ENCODE measurements at places on chromosomes 4 and X.

DNA sequence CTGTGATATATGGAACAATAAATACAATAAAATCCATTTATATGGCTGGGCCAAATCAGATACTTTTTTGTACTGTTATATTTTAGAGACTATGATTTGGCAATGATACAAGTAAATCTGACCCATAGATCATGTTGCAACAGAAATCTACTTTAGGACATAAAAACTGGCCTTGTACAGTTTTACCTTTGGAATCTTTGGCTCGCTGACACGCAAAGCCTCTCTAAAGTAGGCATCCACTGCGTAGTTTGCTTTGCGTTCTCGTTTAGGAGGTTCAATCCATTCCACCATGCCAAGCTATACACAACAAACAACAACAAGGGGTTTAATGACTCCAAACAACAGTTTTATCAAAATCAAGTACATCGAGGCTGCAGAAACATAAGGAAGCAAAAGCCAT lies 42.4 kb downstream of the SMARCA1 start:
- DNase-seq, result no peak

- no peak for DNase-seq
These were observed 78.8 kb downstream of the NHS start for GRCh38 chrX:17453788-17454187.

DNA sequence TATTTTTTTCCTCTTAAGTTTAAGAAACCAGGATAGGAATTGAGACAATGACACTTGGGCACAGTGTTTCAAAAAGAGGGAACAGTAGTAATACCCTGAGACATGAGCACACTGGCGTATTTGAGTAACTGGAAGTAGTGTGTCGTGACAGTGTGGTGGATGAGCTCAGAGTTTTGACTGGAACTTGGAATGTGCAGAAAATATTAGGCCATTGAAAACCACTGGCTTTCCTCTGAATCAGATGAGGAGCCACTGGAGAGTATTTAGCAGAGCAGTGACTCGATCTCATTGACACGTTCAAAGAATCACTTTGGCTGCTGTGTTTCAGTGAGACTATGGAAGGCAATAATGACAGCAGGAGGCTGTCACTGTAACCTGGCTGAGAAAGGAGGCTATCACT lies 1531.2 kb downstream of the STIM2 start:
- no peak for DNase-seq

- DNase-seq, result no peak
These were observed 73.0 kb downstream of the TMEM165 start for GRCh38 chr4:55468724-55469123.

DNA sequence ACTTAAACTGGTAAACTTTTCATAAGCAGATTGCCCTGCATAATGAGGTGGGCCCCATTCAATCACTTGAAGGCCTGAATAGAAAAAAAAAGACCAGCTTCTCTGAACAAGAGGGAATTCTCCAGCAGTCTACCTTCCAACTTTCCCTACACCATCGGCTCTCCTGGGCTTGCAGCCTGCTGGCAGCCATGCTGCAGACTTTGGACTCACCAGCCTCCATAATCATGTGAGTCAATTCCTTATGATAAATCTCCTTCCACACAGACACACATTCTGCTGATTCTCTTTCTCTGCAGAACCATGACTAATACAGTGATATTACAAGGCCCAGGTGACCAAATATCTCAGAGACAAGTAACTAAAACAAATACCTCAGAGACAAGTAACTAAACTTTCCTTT lies 113.8 kb upstream of the WDR17 start:
- no peak for DNase-seq

- no peak for DNase-seq
These were observed 70.0 kb upstream of the FAM241A start for GRCh38 chr4:112075129-112075753.

GRCh38 chr4:187396106-187396505 lies 599.5 kb upstream of the ZFP42 start:
- no peak for DNase-seq

GRCh38 chr4:53141308-53141707 lies 224.6 kb downstream of the SCFD2 start:
- no peak for DNase-seq

DNA sequence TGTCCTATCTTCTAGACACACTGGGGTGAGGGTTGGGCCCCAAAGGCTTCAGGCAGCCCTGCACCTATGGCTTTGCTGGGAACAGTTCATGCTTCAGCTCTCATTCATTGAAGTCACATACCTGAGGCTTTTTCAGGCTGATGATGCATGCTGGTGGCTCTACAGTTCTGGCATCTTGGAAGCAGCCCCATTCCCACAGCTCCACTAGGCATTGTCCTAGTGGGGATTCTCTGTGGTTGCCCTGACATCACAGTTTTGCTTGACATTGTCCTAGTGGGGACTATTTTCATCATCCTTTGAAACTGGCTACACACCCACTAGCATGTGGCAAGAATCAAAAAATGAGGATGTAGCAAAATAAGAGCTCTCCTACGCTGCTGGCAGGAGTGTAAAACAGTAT lies 37.7 kb upstream of the C4orf17 start:
- DNase-seq, result no peak

GRCh38 chrX:626745-627509 lies 3.7 kb upstream of the SHOX start:
- no peak for DNase-seq

DNA sequence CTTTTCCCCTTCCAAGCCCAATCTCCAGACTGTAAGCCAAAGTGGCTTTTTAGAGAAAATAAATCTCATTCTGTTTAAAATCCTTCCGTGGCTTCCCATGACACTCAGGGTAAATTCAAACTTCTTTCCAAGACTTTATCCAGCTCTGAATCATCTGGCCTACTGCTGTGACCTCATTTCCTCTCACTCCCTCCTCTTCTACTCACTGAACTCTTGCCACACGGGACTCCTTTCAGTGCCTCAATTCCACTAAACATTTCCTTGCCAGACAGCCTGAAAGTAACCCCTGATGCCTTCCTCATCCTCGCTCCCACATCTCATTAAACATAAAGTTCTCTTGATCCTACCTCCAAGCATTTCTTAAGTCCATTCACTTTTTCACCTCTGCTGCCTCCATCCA lies 27.8 kb upstream of the RNF128 start:
- DNase-seq, result no peak

GRCh38 chr4:138404801-138405200 lies 162.7 kb upstream of the SLC7A11 start:
- DNase-seq, result no peak

DNA sequence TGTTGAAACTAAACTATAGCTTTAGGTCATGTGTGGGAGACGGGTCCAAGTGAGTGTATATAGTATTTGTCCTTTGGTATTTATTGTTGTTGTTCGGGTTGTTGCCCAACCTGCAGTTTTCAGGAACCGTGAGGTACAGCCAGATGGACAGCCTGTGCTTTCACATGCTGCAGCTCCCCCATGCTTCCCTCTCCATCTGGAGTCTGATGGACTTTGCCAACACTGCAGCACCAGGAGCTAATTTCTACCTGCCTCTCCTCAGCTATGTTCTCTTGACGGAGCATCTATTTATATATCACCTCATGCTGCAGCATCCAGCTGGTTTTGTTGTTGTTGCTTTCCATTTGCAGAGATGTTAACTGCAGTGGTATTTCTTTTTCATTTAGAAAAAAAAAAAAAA lies 80.1 kb downstream of the TLL1 start:
- no peak for DNase-seq

- DNase-seq, result no peak
These were observed 137.7 kb upstream of the TENT5D start for GRCh38 chrX:80282535-80282934.

- no peak for DNase-seq
These were observed 83.4 kb upstream of the BMP2K start for GRCh38 chr4:78692822-78693170.

- DNase-seq, result no peak
These were observed 246.6 kb upstream of the AADAT start for GRCh38 chr4:170336238-170336775.

DNA sequence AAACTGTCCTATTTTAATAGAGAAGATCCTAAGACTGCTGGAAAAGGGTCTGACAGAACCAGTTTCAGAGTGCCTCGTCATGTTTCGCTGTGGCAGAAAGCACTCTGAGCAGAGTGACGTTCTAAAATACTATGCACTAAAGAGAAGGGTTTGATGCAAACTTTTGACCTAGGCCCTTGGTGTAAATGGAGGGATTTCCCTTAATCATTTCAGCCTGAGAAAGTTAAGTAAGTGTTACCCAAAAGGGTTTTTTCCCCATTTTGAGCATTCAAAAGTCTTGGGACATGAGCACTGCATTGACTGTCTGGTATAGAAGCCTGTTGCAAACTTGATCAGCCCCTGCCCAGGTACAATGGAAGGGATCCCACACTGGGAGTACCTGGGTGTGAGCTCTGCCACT lies 157.5 kb upstream of the ATOH1 start:
- no peak for DNase-seq

- no peak for DNase-seq
These were observed 248.0 kb downstream of the GALNTL6 start for GRCh38 chr4:172061204-172061603.

DNA sequence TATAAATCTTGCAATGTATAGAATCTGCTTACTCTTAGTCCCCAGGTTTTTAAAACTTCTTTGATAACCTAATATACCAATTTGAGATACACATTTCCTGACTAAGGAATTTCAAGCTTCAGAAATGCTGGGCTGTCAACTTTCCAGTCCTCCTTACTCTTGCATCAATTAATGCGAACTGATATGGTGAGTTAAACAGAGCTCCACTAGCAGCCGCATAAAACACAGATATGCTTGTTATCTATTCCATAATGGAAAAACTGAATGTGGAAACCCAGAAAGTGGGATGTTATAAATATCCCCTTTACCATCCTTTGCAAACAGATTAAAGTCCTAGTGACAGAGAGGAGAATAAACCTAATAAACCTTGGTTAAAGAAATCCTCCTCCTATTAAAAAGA lies 1913.7 kb downstream of the STIM2 start:
- DNase-seq, result no peak

GRCh38 chrX:57104406-57104805 lies 16.9 kb downstream of the SPIN2B start:
- DNase-seq, result no peak

DNA sequence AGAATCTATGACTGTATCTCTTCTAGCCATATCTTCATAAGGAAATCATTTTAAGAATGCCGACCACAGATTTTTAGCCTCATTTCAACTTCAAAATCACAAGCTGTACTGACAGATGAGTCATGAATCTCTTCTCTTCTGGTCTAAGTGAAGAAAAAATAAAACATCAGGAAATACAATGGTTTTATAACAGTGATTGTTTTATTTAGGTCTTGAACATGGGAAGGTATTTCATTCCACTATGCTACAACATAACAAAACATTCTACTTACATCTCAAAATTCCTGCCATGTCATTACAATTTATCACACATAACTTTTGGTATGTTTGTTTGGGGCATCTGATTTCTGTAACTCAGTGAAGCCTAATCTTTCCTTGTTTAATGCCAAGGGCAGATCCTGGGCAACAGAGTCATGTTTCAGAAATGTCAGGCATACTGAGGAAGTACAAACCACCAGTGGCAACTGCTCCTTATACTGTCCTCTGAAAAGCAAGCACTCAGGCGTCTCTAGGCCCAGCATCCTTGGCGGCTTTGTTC lies 325.0 kb downstream of the PDHA2 start:
- no peak for DNase-seq

- no peak for DNase-seq
These were observed 78.8 kb upstream of the PRPS1 start for GRCh38 chrX:107549504-107549903.

GRCh38 chrX:14777525-14777924 lies 95.3 kb downstream of the FANCB start:
- DNase-seq, result no peak

DNA sequence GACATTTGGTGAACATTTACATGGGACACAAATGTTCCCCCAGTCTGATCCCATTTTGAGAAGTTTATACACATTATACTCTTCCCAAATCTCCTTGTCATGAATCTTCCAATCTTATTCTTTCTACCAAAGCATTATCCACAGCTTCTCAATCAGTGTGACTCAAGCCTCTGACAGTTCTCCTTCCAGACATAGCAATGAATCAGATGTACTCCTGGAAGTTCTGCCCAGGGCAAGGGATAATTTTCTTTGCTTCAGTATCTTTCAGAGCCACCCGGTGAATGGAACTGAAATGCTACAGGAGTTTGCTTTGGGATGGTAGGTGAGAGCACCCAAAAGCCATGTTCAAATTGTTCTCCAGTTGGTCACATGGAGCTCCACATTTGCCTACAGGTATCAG lies 145.5 kb downstream of the ANXA5 start:
- DNase-seq, result no peak

- no peak for DNase-seq
These were observed 29.3 kb downstream of the ZNF827 start for GRCh38 chr4:145909281-145909715.

- no peak for DNase-seq
These were observed 248.9 kb downstream of the SLC7A11 start for GRCh38 chr4:137993232-137993631.

DNA sequence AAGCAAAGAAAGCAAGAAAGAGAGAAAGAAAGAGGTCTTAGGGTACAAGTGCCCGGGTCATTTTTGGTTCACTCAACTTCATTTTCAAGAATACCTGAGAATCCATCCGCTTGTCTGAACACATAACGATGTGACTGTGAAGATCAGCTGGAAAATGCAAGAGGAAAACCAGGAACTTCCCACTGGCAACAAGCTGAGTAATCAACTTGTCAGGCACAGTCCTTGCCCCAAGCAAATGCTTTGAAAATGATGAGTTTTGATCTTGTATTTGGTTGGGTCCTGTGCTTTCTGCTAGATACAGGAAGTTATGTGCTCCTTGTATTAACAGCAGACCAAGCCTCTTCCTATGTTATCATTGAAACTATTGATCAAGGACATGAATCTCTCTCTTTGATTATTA lies 239.1 kb downstream of the ASMT start:
- no peak for DNase-seq

DNA sequence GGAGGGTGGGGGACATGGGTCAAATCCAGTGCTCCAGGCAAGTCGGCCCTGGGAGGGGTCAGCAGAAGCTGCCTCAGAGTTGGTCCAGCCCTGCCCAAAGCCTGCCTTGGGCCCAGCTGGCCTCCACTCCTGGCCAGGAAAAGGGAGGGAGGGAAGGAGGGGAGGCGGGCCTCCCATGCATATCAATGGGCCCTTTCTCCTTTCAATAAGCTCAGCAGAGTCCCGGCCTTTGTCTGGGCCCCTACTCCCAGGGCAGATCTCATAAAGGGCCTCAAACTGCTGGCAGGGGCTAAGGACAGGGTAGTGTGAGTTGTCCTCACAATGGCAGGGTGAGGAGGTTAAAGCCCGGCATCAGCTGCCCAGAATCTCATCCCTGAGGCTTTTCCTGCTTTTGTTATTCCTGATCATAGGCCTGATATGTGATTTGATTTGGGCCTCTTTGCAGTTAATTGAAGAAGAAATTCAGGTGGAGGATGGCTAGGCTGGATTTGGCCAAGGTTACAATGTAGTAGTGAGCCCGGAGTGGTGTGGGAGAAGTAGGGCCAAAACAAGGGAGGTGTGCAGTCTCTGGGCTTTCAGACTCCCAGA lies 121.1 kb upstream of the ATP6AP2 start:
- no peak for DNase-seq
